Lower leg skin (tissue), 4 donors: ENCODE measurements at places on chromosomes 2 and 18.

GRCh38 chr2:126359494-126359893 is 296.5 kb upstream of the GYPC start:
- DNase-seq, result no peak

- no peak for DNase-seq
Observed at GRCh38 chr2:98928242-98928641, 7.8 kb downstream of the CRACDL start.

- DNase-seq, result peak; percentile 95
Observed at GRCh38 chr2:119290859-119291587, 67.4 kb downstream of the STEAP3 start.

DNA sequence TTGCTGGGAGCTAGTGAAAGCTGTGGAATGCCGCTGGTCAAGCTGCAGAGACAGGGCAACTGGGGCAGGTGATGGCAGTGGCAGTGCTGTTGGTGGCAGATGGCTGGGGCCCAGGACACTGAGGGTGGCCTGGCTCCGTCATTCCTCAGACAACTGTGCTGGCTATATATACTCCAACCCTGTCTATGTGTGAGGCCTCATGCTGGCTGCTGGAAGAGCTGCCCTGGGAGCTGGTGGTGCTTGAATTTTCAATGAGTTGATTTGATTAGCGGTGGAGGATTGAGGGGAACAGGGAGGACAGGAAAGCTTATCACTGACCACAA is 66.5 kb upstream of the TMEM200C start:
- DNase-seq, result no peak

GRCh38 chr18:22914633-22915032 is 18.5 kb upstream of the RBBP8 start:
- DNase-seq, result no peak

- DNase-seq, result no peak
Observed at GRCh38 chr2:140586379-140586778, 1544.4 kb downstream of the LRP1B start.

DNA sequence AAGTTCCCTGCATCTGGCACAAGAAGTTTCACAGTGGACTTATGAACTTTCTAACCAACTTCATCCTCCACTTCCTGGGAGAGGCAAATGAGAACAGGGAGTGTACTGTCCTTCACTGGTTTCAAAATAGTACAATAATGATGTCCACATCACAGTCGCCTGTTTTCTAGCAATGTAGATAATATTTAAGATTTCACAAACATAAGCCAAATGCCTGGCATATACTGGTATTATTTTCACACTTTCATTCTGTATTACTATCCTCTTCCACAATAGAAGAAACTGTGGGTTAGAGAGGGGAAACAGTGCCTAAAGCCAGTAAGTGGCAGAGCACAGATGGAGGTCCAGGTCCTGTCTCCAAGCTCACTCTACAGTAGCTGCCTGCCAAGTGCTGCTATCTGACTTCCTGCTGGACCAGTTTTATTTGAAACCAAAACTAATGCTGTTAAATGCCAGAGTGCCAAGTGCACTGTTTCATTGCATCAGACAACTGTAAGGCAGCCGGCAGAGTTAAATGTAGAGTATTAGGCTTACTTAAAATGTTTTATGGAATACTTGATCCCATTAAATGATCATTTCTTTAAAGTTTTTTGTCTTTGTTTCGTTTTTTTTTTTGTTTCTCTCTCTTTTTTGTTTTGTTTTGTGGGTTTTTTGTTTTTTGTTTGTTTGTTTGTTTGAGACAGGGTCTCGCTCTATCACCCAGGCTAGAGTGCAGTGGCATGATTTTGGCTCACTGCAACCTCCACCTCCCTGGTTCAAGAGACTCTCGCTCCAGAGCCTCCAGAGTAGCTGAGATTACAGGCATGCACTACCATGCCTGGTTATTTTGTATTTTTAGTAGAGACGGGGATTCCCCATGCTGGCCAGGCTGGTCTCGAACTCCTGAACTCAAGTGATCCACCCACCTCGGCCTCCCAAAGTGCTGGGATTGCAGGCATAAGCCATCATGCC is 15.1 kb downstream of the COBLL1 start:
- DNase-seq, result peak; percentile 52

DNA sequence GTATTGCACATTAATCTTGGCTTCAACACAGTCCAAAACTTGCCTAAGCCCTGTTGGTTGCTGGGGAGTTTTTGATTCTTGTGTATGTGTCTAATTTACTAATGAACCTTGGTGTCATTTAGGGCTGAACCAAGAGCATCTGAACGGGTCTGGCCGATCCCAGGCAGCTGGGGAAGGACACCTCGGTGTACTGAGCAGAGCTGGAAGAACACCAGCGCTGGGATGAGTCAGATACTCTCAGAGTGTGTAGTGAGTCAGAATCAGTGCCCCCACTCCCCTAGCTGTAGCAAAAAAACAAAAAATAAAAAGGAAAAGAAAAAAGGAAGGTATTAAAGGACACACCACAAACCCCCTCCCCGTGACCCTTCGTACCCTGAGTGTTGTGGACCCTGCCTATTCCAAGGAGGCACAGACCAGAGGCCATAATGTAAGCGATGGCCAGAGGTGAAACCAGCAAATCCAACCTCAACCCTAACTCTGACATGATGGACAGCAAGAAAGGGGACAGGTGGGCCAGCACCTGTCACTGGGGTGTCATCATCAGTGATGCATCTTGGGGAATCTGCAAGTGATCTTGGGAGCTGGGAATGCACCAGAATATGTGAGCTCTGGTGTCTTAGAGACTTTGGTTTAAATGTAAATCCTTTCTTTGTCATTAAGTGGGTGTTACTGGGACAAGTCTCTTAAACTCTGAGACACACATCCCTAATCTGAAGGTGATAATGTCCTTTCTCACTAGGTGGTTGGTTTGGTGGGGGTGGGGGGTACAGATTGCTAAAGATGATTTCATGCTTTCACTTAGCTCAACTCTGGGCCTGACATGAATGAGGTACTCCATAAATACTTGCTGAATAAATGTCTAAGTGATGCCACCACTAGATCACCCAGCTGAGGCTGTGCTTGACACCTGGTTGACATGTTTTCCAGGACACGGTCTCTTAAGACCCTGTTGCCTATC is 34.2 kb upstream of the NCOA1 start:
- peak; percentile 93 for DNase-seq

- no peak for DNase-seq
Observed at GRCh38 chr2:210459880-210460279, 16.7 kb downstream of the LANCL1 start.

DNA sequence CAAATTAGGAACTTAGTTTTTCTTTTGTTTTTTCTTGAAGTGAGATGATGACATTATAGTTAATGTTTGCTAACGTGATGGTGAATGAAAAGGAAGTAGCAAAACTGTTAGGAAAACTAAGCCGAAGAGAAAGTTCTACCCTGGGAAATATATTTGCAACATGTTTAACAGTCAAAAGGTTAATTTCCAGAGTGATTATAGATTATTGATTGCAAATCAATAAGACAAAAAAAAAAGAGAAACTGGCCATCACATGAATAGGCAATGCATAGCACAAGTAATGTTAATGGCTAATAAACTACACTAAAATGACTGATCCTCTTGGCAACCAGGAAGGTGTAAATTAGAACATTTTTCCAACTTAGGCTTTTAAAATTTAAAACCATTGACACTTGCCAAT is 26.0 kb upstream of the AMMECR1L start:
- DNase-seq, result no peak

DNA sequence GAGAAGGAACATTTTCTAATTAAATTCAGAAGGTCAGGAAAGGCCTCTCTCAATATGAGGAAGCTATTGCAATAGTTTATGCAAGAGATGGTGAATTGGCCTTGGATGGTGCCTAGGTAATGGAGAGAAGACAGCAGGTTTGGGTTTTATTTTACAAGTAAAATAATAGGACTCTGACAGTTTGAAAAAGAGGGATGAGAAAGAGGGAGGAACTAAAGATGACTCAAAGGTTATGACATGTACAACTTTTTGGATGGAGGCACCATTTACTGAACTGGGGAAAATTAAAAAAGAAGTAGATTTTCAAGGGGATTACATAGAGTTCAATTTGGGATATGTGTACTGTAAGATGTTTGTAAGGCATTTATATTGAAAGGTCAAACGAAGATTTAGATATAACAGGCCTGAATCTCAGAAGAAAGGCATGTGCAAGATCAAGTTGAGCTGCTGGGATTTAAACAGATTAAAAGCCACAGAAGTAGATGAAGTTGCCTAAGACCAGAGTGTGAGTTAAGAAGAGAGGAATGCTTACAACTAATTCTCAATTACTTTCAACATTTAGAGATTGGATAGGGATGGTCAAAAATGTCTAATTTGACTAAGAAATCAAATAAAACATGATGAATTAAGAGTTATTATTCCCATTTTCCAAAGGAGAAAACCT is 12.3 kb upstream of the ASNSD1 start:
- DNase-seq, result no peak

- DNase-seq, result no peak
Observed at GRCh38 chr18:73615506-73615905, 532.1 kb downstream of the FBXO15 start.

DNA sequence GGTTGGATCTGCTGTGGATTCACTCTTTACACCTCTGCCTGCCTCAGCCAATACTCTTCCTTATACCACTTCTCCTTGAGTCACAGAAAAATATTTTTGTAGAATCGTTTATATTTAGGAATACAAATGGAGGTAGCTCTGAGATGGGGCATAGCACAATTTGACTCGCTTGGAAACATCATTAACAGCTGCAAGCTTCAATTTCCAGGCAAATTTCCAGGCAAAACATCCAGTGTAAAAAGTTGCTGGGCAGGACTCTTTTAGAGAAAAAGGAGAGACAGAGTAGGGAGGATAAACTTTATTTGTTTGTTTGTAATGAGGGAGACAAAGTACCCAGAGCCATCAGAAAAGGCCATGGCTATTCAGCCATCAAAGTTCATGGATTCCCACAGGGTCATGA is 74.4 kb upstream of the SOX11 start:
- DNase-seq, result no peak

- DNase-seq, result no peak
Observed at GRCh38 chr2:60529785-60530627, 23.4 kb downstream of the BCL11A start.

GRCh38 chr2:20643060-20643459 is 7.8 kb downstream of the HS1BP3 start:
- no peak for DNase-seq

GRCh38 chr18:29251681-29252080 is 1074.8 kb upstream of the CDH2 start:
- DNase-seq, result no peak

DNA sequence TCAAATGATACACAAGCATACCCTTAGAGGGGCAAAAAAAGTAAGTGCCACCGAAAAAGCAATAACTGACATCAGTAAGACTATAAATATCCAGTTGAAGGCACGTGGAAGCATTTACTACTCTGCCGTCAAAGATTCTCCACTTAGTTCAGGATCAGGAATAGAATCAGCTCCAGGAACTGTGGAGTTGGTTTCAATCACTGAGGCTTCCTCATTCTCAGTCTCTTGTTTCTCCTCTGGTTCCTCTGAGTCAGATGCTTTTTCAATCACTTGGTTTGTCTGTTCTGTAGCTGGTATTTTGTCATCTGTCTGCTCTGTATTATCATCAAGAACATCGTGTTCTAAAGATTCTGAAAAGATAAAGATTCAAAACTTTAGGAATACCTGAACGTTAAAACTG is 72.2 kb downstream of the LNPK start:
- no peak for DNase-seq

DNA sequence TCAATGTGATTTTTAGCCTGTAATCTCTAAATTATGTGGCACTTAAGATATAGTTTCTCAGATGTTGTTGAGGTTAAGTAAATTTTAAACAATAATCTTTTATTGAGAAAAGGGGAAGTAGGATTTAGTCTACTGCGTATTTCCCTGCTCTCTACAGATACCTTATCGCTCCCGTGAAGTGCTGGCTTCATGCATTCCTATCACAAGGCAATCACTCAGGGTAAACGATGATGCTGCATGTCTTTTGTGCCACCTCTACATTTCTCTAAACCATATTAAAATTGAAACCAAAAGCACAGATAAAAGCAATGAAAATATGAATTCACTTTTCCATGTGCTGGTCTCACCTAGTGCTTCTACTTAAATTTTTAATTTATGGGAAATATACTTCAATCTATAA is 14.4 kb upstream of the RPE start:
- DNase-seq, result no peak

- no peak for DNase-seq
Observed at GRCh38 chr2:132979339-132980093, 309.5 kb upstream of the LYPD1 start.

DNA sequence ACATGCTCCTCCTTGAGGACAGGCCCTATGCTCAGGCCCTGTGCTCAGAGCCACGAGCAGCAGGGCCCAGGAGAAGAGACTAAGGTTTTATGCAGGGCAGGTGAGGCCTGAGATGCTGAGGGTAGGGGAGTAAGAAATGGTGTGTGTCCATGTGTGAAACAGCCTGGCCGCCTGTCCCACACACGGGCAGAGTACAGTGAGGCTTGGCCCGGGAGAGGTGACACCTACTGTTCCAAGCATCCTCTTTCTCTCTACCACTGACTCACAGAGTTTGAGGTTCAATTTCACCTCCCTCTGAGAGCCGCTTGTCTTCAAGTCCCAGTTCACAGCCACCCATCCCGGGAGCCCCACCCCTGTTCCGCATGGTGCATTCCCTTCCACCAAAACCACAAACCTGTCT is 54.1 kb downstream of the ADNP2 start:
- no peak for DNase-seq

- DNase-seq, result no peak
Observed at GRCh38 chr2:120005834-120006521, 6.9 kb upstream of the EPB41L5 start.

- DNase-seq, result no peak
Observed at GRCh38 chr2:166032361-166032760, 78.8 kb upstream of the TTC21B start.

- no peak for DNase-seq
Observed at GRCh38 chr2:72036173-72036545, 111.5 kb downstream of the CYP26B1 start.

GRCh38 chr2:203562268-203562667 is 27.2 kb upstream of the RAPH1 start:
- DNase-seq, result no peak

DNA sequence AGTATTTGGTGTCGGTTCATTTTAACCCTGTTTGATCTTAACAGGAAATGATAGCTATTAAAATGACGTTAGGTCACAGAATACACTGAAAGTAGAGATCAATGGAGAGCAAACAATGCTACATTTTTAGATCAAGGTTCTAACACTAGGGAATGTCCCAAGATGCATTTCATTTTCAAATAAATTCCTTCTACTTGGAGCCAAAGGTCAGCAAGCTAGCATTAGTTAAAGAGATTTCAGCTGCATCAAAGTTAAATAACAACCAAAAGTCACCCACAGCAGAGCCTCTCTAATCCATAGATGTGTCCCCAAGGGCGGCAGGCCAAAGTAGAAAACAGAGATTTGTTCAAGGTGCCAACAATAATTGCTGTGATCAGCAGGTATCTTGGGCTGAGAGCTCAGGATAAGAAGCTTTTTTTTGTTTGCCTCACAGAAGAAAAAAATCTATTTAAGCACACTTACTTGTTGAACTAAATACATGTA is 1233.6 kb upstream of the TMEFF2 start:
- DNase-seq, result no peak
